ENCODE measurements at places on chromosomes 2 and 18.

GRCh38 chr2:27672723-27673486 lies 9.2 kb downstream of the SLC4A1AP start:
- DNase-seq = no peak

DNA sequence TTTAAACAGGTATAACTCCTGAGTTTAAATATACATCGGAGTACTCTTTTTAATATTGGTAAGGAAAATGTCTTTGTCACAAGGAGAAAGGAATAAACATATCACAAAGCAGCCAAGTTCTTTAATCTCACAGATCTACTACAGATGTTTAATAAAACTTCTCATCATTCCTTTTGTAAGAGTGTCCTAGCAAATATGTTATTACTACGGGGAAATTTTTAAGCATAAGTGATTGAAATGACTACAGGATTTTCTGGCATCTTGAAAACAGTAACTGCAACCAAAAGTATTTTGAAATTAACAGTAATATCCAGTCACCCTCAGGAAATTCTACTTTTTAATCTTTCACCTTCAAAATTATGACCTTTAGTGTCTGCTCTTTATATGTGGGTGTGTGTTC lies 403.1 kb downstream of the IRS1 start:
- DNase-seq = peak; percentile 14

GRCh38 chr2:182444806-182445205 lies 18.0 kb upstream of the PDE1A start:
- DNase-seq = no peak

- DNase-seq = no peak
Measured at GRCh38 chr2:55355451-55355850, 64.2 kb downstream of the CCDC88A start.

DNA sequence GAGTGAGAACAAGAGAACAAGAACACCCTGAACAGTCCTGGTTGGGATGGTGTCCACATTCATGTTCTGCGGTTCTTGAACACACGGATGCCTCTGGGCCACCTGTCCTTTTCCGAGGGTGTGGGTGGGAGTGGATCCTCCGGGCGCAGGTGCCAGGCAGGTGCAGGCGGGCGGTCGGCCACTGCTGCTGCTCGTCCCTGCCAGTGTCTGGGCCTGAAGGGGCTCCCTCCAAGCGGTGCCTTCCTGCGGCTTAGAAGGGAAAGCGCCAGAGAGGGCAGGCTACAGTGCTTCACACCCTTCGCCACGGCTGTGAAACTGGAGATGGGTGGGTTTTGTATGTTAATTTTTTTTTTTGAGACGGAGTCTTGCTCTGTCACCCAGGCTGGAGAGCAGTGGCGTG lies 8.0 kb upstream of the D2HGDH start:
- DNase-seq = no peak

- no peak for DNase-seq
Measured at GRCh38 chr18:74447404-74448152, 9.5 kb downstream of the DIPK1C start.

- DNase-seq = peak; percentile 16
Measured at GRCh38 chr2:204748286-204748685, 203.0 kb downstream of the PARD3B start.

DNA sequence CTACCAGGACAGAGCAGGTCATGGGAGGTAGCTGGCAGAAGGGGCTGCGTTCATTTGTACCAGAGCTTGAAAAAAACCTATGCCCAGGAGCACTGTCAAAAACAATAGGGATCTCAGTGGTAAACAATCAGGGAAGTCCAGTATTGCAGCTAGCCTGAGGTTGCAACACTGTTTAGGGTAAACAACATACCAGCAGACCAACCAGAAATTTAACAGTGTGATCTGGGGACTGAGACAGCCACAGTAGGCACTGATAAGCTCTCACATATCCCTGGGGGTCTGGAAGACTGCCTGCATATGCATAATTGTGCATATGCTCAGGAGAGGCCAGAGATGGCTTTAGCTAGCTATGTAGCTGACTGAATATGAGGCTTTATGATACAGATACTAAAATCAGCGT lies 12.0 kb upstream of the ZCCHC2 start:
- no peak for DNase-seq

- no peak for DNase-seq
Measured at GRCh38 chr18:48785091-48785614, 165.6 kb downstream of the SMAD7 start.

DNA sequence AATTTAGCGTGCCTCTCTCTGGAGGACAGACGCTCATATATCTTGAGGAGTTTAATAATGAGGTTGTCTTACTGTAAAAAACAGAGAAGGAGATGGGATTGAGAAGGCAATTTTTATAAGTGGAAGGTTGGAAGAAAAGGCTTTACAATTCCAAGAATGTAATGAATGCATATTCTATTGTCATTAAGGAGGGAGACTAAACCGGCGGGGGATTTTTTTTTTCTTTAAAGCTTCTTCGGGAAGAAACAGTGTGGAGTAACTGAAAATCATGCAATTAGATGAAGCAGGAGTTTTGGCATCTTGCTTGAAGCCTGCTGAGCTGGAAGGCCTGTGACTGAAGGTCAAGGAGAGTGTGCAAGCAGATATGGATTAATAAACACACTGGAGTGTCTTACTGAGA lies 124.4 kb downstream of the HRH4 start:
- no peak for DNase-seq

GRCh38 chr2:65465857-65466256 lies 33.5 kb upstream of the SPRED2 start:
- no peak for DNase-seq

DNA sequence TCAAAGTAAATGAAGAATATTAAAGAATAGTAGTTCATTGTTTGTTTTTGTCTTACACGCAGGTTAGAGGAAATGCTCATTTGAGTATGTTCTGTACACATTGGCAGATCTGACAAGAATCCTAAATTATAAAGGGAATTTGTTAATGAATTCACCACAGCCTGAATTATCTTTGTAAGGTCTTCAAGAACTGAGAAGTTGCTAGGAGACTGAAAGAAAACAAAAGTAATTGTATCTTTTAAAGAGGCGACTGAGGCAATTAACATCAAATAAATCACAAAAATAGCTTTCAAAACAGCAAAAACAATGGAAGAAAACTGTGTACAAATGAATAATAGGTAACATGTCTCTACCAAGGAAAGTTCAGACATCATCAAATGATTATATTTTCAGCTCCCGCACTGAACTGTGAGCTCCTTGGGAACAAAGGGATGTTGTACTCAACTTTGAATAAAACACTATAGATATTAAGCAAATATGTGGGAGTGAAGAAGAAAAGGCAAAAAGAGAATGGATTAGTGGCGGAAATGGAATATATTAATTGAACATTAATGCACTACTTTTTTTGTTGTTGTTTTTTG lies 51.7 kb upstream of the ATIC start:
- DNase-seq = no peak

DNA sequence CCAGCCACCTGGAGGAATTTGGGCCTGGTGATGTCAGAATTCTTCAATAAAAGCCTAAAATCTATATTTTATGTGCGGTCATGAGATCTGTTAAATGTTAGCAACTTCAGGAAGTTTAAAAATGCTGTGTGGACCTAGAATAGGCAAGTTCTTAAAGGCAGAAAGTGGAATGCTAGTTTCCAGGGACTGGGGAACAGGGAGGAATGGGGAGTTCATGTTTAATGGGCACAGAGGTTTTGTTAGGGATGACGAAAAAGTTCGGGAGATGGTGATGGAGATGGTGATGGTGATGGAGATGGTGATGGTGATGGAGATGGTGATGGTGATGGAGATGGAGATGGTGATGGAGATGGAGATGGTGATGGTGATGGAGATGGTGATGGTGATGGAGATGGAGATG lies 9.2 kb downstream of the TYMS start:
- DNase-seq = no peak

DNA sequence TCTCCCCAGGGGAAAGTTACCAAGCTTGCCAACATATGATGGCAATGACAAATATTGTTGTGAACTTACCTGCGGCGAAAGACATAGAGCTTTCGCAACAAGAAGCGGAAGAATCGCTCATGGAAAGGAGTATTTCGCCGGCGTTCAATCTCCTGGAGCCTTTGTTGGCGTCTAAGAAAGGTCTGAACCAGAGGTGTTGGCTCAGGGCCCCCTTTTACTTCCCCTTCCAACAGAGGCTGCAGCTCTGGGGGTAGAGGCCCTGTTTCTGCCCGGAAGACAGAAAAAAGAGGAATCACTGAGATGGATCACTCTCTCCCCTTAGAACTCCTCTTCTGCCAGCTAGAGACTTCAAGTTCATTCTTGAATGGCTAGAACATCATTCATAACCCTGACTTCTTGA lies 10.8 kb downstream of the GGCX start:
- no peak for DNase-seq

DNA sequence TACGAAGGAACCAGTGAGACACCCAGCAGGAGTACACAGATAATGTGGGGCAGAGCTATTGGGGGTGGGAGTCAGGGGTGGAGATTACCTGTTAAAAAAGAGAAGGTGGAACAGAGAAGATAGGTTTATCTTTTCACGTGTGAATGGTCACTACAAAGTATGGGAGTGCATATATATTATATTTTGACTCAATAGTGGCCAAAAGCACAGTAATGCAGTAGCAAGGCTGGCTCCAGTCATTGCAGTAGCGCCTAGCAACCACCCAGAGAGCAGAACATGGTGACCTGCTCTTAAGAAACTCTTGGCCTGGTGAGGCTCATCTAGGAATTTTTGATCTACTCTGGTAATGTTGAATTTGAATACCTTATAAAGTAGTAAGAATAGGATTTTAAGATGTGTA lies 1.0 kb downstream of the IMPACT start:
- DNase-seq = peak; percentile 51

- DNase-seq = peak; percentile 40
Measured at GRCh38 chr18:11872479-11873136, 21.4 kb downstream of the CHMP1B start.

DNA sequence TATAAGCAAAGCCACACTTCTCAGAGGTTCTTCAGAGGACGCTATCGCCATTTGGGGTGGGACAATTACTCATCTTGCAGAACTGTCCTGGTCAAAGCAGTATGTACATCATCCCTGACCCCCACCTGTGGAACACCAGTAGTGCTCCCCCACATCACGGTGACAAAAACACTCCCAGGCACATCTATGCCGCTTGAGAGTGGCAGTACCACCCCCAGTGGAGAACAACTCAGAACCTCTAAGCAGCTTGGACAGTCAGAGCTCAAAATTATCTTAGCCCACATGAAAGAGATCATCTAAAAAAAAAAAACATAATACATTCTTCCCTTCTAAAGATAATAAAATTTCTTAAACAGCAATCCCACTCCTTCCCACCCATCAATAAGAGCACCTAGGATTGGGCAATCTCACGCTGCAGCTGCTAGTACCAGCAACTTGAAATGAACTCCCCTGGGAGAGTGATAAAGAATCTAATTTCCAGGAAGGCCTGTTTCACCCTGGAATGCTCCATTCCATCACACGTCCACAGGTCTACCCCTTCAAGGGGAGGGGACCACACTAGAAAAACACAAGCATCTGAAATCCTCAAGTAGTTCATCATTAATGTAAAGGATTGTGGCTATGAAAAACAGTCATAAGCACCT lies 31.7 kb downstream of the LRP2 start:
- no peak for DNase-seq

DNA sequence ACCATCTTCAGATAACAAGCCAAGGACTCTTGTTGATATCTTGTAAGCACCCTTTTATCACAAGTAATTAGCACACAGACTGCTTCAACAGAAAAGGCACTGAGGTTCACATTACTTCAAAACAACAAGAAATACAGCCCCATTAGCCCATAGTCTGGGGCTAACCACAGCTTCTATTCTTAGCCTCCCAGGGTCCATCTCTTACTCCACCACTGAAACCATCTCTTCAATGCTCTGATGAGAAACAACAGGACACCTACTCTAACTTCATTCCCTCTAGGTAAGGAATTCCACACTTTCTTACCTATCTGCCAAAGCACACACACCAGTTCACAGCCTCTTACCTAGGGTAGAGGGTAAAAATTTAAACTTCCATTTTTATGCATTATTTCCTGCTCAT lies 26.4 kb upstream of the CYTIP start:
- no peak for DNase-seq

- no peak for DNase-seq
Measured at GRCh38 chr18:36467614-36468013, 170.1 kb downstream of the FHOD3 start.

- peak; percentile 84 for DNase-seq
Measured at GRCh38 chr2:181810823-181811695, 80.5 kb upstream of the ITPRID2 start.

- no peak for DNase-seq
Measured at GRCh38 chr18:69492861-69493260, 92.2 kb downstream of the DOK6 start.

DNA sequence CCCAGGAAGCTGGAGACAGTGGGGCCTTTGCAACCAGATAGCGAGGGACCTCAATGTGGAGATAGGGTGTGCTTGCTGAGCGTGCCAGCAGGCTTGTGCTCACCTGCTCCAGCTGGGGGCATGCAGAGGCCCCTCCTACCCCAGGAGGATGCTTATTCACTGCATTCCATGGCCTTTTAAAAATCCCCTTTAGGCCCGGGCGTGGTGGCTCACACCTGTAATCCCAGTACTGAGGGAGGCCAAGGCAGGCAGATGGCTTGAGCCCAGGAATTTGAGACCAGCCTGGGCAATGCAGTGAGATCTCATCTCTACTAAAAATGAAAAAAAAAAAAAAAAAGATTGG lies 54.5 kb downstream of the ODC1 start:
- DNase-seq = no peak

DNA sequence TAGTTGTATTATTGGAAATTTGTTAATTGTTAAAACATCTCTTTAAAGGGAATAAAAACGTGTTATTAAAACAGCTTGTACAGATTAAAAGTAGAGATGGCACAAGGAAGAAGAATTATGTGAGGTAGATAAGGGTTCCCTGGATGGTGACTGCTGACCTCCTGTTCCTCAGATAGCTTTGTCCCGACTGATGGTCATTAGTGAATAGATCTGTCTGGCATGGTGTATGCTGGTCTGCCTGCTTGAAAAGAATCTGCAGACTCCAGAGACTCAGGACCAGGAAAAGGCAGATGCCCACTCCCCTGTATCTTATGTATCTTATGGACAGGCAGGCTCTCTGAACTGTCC lies 5.6 kb upstream of the FARP2 start:
- no peak for DNase-seq

All from GM23248 (cell line).